NCI-H774 (cell line): ENCODE measurements at places on chromosomes 6 and 20.

DNA sequence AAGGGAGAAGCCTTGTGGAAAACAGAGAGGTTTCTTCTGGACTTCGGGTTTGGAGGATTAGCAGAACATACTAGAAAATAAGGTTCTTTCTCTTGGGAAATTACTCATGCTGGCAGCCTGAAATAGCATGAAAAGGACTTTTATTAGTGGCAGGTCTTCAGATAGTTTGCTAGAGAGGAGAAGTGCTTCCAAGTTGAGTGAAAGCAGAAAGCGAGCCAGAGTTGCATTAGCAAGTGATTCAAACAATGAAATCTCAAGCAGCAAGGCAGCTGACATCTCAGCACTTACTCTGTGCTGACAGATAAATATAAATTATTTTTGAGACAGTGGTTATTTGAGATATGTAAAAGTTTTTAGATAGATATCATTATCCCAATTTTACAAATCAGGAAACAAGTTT lies 91.9 kb downstream of the PLCB4 start:
- no peak for DNase-seq

GRCh38 chr6:160667639-160668481 lies 3.8 kb upstream of the LPA start:
- no peak for DNase-seq

DNA sequence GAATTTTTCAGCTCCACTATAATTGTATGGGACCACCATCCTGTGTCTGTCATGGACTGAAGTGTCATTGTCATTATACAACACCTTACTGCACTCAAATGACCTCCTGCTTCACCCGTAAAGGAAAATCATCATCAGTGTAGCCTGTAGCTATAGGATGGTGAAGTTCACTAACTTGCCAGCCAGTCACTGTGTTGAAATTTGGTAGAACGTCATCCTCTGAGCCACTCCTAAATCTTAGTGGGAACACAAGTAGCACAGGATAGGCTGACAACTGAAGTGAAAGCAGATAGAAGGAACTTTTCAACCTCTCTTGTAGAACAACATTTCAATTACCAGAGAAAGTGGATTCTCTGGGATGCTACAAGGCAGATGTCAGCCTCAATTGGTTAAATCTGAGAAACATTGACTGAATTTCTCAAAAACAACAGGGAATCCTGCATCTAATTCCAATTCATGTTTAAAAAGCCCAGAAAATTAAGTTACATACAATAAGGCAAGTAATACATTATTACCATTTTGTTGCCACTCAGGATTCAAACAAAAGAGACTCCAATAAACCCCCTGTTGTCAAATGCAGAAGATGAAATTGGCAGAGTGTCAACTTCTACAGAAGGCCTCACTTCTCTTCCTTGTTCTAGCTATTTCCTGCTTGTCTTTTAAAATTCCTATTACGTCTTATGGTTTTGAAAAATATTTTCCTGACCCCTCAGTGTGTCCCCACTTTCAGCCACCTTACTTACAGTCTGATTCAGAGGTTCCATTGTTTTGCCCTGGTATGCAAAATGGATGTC lies 647.9 kb upstream of the AGPAT4 start:
- DNase-seq: no peak

DNA sequence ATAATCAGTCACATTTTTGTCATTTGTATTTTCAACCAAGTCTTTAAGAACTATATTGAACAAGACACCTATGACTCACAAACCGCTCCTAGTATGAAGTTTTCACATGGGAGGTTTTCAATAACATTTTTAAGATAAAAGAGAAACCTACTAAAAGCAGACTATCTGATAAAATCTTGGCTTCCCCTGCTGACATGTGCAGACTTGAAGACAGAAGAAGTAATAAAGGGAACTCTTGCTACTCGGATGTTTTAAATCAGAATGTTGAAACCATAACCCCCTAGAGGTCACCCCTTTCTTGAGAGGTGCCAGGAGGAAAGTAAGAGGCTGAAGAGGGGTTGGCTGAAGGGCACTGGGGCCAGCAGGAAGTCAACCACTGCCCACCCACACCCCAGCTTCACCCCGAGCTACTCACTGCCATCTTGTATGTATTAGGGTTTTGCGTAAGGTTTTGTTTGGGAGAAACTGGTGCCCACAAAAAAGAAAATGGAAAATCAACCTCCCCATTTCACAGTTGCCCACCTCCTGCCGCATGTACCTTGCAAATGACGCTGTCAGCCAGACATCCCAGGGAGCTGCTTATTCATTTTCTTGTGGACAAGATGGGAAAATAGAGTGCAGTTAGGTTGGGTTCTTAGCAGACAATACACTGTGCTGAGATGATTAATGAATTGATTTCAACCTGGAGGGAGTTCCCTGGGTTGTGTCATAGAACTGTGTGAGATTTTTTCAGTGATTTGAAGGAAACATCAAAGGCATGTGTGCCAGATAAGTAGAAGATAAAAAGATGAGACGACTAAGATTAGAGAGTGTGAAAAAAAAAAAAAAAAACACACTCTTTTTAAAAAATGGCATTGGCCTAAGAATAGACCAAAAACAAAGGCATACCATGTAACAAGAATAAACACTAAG lies 83.2 kb upstream of the TAB2 start:
- no peak for DNase-seq

- DNase-seq: no peak
Measured at GRCh38 chr6:62819640-62820039, 391.6 kb upstream of the FKBP1C start.

DNA sequence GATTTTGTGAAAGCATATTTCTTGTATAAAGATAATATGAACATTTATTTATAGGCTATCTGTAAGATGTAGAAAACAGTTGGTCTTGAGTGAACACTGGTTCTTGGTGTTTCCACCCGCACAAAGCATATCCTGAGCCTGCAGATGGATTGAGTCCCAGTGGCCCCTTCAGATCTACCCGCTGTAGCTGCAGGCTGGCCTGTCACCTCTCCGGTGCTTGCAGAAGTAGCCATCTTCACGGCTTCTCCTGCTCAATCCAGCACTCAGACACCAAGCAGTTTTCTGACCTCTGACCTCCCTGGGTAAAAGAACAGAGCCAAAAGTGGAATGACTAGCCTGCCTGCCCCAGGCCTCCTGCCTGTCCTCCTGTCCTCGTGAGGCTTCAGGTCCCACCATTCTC lies 22.7 kb downstream of the LYRM2 start:
- no peak for DNase-seq

DNA sequence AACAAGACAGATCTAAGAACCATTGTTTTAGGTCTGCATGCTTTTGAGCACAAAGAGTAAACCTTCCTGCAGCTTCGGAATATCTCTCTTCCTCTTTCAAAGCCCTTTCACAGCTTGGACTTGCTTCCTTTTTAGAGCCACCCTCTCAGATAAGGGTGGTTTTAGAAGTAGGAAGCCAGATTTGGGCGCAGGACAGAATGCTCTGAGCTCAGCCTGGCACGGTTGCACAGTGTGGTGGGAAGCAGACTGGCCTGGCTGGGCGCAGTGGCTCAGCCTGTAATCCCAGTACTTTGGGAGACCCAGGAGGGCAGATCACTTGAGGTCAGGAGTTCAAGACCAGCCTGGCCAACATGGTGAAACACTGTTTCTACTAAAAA lies 35.6 kb upstream of the PNRC1 start:
- no peak for DNase-seq

DNA sequence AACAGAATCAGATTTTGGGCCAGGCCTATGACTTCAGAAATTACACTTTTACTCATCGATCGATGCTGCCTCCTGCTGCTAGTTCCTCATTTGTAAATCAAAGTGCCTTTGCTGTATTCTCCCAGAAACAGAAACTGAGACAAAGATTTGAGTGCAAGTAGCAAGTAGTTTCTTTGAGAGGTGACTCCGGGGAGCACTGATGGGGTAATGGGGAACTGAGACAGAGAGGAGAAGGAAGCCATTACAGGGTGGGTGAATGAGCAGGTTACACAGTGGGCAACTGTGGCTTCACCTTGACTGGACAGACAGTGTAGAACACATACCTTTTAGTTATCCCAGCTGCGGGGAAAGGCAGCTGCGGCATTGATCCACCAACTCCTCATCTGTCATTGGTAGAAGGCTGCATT lies 9.7 kb upstream of the CD40 start:
- DNase-seq: no peak
